Activated CD4-positive, alpha-beta T cell treated with anti-CD3 and anti-CD28 coated beads for 4 hours (primary cell): ENCODE measurements at places on chromosomes 6 and 20.

- no peak for DNase-seq
Measured at GRCh38 chr6:16518265-16518664, 243.0 kb downstream of the ATXN1 start.

- no peak for DNase-seq
Measured at GRCh38 chr20:58513580-58514285, 1.5 kb downstream of the APCDD1L start.

- DNase-seq = no peak
Measured at GRCh38 chr6:166839569-166839968, 116.8 kb downstream of the RNASET2 start.

DNA sequence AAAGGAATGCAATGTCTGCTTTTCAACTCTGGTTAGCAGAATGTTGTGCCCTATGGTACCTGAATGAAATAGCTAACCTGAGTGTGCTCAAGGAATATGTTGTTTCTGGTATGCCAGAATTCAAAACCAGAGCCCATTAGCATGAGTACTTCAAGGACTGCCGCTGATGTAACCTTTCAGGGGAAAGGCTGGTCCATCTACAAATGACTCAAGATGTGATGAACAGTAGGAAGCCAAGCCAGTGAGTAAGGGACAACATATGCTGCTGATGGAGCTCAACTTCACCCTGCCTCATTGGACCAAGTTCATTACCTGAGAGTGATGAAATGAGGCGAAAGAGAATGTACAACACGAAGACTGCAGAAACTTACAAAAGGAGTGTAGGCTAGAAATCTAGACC, 95.7 kb upstream of the BMP2 start:
- no peak for DNase-seq

DNA sequence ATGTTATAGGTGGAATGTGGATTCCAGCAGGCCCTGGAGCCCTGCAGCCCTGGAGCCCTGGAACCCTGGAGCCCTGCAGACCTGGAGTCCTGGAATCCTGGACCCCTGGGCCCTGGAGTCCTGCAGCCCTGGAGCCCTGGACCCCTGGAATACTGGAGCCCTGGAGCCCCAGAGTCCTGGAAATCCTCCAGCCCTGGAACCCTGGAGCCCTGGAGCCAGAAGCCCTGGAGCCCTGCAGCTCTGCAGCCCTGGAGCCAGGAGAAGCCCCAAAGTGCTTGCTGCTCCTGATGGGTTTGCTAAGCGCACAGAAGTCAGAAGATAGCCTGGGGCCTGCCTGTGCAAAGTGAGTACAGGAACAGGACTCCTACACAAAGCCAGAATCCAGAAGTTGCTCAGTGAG, 223.1 kb upstream of the PDE10A start:
- DNase-seq = no peak

DNA sequence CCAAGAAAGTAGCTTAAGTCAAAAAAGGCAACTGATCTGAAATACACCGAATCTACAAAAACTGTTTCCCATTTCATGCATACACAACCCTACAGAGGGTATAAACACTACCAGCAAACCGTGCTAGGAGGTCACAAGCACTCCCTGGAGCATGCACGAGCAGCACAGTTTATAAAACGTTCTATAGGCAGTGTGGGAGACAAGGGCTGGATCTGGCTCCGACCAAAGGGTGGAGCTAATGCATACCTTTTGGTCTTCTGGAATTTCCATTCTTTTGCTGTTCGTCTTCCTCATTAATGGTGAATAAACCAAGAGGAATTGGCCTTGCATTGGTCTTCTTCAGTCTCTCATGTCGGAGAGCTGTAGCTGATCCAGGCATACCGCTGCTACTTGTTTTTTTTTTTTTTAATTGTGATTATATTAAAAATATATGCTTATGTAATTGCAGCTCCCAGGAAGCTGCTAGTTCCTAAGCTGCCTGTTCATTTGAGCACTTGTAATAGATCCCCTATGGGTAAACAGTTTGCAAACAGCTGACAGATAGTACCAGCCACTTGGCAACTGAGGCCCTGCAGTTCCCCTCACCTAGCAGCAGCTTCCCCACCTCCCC, 24.5 kb downstream of the MAP7 start:
- no peak for DNase-seq

DNA sequence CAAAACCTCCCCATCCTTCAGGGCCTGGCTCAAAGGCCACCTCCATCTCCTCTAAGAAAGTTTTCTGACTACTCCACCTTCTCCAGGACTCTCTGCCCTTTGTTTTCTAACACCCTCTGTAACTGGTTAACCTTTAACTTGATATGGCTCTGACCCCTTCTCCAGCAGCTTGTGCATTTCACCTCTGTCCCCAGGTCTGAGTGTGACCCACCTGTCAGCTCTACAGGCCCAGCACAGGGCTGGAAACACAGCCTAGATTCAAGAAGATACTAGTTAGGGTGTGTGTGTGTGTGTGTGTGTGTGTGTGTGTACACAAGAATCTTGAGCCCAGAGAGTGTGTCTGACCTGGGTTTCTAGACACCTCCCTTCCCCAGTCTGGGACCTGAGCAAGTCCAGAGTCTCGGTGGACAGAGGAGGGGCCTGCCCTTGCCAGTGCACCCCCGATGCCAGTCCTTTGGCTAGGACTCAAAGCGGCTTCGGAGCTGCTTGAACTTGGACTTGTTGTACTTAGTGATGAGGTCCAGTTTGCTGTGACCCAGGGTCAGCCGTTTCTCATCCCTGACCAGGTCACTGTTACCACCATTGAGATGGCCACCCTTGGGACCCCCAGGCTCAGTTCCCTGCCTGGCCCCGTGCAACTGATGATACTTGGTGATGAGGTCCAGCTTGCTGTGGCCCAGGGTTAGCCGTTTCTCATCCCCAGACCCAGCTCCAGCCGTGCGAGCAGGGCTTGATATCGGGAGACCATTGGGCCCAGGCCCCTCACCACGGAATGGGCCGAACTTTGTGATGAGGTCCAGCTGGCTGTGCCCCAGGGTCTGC, 1.7 kb upstream of the EIF6 start:
- no peak for DNase-seq
